Activated naive CD8-positive, alpha-beta T cell treated with anti-CD3 and anti-CD28 coated beads, Interleukin-2, amount 10 ng/mL, durations not matched to agents 7 days and 5 days (primary cell): ENCODE measurements at places on chromosomes 5 and 9. TPM values are rescaled to one million over a fixed set of nuclear protein-coding genes. Genes with fewer than 3 reads are reported as not detected.

- DNase-seq, result no peak
These were observed 129.2 kb upstream of the MAN2A1 start for GRCh38 chr5:109560554-109560953.

DNA sequence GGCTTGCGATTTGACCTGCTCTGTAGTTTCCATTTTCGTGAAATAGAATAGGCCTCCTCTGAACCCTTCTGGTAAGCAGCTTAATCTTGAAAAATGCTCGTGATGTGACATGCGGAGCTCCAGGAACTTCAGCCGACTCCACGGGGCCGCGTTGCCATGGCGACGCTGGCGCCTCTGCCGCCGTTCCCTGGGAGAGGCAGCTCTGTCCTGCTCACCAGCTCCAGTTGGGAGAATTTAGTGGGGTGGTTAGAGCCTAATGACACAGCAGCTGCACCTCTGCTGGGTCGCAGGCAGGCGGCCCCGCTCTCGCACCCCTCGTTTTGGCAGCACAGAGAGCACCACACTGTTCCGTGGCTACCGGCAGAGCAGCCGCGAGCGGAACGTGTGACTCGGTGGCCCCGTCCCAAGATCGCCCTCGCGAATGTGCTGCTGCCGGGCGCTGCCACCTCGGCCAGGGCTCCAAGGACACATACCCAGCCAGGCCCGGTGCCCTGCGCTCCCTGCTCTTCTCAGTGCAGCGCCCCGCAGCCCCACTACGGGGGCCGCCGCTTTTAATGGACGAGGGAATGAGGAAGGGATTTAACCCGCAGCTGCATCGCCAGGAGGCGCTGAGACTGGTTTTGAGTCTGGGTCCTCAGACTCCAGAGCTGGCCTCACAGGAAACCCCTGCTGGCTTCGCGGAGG lies 131.2 kb upstream of the LMX1B start:
- DNase-seq, result no peak

- peak; percentile 26 for DNase-seq
These were observed 31.1 kb downstream of the FGD3 start for GRCh38 chr9:92978345-92978875.

GRCh38 chr5:143618141-143618540 lies 193.8 kb upstream of the HMHB1 start:
- no peak for DNase-seq

- no peak for DNase-seq
These were observed 15.7 kb upstream of the TSSK1B start for GRCh38 chr5:113450462-113450861.

- no peak for DNase-seq
These were observed 13.7 kb downstream of the FCN2 start for GRCh38 chr9:134894136-134894860.

DNA sequence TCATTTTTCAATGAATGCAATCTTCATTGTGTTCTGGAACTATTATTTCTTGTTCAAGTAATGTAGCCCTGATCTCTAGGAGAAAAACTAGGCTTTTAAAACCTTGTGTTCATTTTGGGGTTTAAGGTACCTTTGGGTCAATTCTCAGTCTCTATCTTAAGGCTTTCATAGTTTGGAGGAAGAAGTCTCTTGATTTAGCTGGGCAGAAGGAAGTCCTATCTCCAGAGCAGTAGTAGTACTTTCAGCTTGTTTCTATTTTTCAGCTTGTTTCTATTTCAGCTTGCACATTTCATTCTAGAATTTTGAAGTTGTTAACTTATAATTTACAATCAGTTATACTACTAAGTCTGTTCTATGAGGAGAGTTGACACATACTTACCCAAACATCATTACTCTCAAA lies 15.2 kb downstream of the CSNK1G3 start:
- DNase-seq, result no peak

Gene TSTD2
- total RNA-seq, result 17.0 TPM

Gene RPL37
- 1,700 TPM for total RNA-seq
